ENCODE measurements at places on chromosomes 2 and 18.

DNA sequence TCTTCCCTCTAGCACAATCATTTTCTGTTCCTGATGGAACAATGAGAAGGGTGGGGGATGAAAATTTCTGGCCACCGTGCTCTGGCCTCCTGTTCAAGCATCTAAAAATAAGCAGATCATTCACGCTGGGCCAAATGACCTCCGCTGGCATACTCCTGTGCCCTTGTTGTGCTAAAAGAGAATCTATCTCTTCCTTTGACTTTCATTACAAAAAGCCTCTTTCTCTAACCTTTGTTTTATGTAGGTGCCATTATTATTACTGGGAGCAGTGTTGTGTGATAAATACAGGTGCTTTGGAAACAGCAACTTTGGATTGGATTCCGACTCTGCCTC is 44.6 kb upstream of the B3GNT2 start:
- DNase-seq, result no peak

DNA sequence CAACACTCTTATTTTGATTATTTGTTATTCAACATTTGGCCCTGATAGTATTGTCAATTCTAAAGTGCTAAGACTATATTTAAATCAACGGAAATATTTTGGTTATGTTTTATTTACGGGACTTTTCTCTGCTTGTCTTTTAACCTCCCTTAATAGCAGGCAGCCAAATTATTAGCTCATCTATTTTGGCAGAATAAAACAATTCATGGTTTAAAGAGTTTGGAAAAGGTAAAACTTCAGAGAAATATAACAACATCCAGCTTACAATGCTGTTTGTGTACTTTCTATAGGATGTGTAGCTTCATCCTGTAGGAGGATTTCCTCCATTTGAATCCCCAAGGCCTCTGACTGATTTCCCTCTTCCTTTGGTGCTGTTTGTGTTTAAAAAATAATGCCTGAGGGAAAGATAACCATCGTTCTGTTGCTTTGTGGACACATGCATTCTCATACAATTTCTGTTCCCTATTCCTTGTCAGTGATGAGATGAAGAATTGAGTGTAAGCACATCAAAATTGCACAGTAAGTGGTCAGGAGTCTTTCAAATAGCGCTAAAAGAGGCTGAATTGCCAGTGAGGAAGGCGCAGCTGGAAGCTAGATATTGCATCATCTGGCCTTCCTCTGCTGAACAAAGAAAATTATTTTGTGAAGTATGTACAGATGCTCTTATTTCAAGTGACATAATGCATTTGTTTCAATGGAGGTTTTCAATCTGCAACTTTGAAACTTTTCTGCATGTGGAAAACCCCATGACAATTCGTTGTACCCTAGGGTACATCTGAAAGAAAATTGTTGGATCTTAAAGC is 80.3 kb downstream of the CD28 start:
- DNase-seq, result peak; percentile 78

DNA sequence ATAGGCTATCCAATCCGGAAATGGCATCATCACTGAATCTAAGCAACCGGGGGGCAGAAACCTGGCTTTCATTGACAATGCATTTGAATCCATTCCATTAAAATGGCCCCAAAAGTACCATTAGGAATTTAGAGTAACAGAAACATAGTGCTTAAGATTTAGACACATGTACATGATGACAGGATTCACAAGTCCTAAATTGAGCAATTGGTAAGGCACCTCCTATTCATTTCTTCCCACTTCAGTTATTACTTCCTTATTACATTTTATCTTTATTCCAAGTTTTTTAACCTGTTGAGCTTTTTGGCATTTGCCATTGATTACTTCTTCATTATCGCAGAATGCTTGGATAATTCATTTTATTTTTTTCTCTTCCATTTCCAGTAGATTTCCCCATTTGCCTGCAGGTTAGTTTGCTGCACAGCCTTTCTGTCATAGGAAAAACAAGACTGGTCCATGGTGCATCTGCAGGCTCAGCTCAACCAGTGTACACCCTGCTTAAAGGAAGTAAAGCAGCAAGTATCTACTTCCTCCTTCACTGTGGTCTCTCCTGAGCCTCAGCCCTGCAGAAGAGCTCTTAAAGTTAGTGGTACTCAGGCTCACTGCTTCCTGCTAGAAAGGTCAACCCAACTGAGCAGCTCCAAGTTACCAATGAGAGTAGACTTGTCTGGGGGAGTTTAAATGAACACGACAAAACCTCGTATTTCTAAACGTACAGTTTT is 89.2 kb downstream of the DOCK10 start:
- peak; percentile 19 for DNase-seq

GRCh38 chr2:185240796-185241195 is 497.8 kb upstream of the FSIP2 start:
- DNase-seq, result no peak

DNA sequence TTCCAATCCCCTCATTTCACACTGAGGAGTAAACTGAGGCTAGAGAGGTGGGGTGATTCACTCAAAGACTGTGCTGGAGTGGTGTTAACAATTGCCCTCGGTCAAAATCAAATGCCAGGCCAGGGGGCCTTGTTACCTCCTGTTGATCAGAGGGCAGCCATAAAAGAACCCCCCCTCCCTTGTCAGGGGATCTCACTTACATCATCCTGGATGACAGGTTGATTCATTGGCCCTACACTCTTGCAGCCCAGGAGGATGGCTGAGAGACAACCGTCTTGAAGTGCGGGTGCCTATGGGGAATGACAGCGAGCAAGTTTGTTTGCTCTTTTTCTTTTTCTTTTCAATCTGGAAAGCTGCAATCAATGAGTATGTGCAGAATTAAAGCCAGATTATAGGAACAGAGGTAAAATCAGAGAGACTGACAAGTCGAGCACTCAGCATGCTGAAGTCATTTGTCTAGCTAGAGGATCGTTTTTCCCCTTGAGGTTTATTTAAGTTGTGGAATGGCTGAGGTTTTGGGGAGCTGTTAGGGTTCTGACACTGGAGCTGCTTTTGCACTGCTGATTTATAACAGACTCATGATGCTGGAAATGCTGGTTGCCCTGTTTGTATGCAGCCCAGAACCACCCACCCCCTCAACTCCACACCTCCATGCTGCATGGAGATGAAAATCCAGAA is 26.4 kb upstream of the NRP2 start:
- no peak for DNase-seq

DNA sequence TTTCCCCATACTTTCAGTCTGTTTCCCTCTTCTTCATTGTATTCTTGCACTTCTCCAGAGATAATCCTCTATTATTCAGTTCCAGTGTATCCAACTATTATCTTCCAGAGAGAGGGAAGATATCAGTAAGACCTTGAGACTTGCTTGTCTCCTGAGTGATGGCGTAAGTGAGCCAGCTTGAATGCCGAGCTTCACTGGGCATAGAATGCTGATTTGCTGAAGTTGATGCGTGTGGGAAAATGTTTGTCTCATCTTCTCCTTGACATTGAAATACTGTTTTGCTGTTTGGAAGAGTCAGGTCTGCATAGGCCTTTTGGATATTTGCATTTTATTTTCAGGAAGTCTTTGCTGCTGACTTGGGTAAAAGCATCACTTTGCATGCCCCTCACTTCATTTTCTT is 41.1 kb upstream of the MGAT5 start:
- no peak for DNase-seq

- no peak for DNase-seq
Observed at GRCh38 chr2:88543541-88544057, 83.7 kb downstream of the EIF2AK3 start.
